ENCODE measurements at places on chromosomes 11 and 22. TPM values are rescaled to one million over a fixed set of nuclear protein-coding genes. Genes with fewer than 3 reads are reported as not detected.

The DENND6B gene
- total RNA-seq: 2.7 TPM

The ABTB2 gene
- 10.8 TPM for total RNA-seq

The IGSF9B gene
- 10.1 TPM for total RNA-seq

The TPST2 gene
- 96.3 TPM for total RNA-seq

The MAPK8IP2 gene
- 3.2 TPM for total RNA-seq

- DNase-seq: peak; percentile 82
Observed at GRCh38 chr11:116170526-116171120, 602.2 kb downstream of the BUD13 start.

- no peak for DNase-seq
Observed at GRCh38 chr11:126361400-126361799, 5.9 kb downstream of the ST3GAL4 start.

DNA sequence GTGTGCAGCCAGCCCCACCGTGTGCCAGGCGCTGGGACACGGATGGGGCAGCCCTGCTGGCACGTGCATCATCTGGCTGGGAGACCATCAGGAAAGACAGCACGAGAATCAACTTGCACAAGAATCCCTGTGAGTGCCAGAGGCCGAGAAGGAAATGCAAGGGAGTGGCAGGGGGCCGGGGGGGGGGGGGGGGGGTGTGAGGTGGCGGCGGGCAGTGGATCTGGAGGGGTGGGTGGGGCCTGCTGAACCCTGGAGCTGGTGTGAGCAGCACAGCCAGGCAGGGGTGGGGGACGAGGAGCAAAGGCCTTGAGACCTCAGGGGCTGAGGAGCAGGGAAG, 14.0 kb upstream of the FLRT1 start:
- DNase-seq: no peak

GRCh38 chr11:123519797-123520193, 89.7 kb downstream of the GRAMD1B start:
- DNase-seq: no peak

DNA sequence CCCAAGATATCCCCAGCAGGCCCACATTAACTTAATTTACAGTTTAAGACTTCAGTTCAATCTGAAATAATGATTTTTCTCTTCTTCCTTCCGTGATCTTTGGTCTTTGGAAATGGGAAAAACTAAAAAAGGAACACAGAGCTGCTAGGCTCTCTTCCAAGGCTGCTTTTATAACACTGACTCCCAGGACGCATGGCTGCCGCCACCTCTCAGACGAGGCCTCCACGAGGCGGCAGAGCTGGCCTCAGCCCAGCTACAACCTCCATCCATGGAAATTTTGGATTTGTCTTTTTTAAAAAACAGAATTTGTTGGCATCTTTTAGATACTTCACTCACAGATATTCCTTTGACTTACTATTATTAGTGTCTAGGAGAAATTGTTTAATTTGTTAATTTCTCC, 385.5 kb upstream of the SYN3 start:
- no peak for DNase-seq

GRCh38 chr11:60874421-60875365, 7.4 kb downstream of the ZP1 start:
- no peak for DNase-seq

- DNase-seq: no peak
Observed at GRCh38 chr11:2708151-2708581, 8.4 kb upstream of the KCNQ1OT1 start.

GRCh38 chr11:858053-858761, 15.6 kb downstream of the TSPAN4 start:
- DNase-seq: no peak

DNA sequence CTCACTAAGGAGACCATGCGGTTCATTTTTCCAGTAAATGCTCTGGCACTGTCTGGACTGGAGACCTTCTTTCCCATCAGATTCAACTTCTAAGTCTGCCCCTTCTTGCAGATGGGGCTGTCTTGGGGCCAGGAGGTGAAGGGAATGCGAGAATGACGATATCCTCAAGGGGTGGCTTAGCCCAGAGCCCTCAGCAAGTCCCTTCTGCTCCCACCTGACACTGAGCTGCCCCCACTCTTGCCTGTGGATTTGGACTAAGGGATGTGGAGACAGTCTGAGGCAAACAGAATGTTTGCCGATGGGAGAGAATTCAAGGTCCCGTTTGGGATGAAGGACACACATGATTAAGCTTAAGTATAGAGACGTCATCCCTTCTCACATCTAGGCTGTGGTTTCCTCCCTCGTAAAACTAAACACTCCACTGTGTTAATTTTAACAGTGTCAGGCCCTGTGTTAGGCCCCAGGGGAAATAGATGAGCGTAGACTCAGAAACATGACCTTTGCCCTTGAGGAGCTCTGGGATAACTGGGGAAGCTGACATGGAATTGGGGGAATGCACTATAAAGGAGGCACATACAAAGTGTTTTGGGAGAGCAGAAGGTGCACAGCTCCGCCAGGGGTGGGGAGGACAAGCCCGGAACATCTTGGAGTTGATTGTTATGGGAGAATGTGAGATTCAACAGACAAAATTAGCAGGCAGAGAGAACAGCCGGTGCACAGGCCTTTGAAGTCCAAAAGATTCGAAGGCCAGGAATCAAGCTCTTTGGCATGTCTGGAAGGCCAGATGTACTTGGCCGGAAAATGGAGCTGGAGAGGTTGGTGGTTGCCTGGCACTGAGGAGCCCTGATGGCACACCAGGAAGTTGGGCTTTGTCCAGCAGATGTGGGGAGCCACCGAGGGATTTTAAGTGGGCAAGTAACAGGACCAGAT, 71.6 kb downstream of the ST3GAL4 start:
- DNase-seq: no peak

DNA sequence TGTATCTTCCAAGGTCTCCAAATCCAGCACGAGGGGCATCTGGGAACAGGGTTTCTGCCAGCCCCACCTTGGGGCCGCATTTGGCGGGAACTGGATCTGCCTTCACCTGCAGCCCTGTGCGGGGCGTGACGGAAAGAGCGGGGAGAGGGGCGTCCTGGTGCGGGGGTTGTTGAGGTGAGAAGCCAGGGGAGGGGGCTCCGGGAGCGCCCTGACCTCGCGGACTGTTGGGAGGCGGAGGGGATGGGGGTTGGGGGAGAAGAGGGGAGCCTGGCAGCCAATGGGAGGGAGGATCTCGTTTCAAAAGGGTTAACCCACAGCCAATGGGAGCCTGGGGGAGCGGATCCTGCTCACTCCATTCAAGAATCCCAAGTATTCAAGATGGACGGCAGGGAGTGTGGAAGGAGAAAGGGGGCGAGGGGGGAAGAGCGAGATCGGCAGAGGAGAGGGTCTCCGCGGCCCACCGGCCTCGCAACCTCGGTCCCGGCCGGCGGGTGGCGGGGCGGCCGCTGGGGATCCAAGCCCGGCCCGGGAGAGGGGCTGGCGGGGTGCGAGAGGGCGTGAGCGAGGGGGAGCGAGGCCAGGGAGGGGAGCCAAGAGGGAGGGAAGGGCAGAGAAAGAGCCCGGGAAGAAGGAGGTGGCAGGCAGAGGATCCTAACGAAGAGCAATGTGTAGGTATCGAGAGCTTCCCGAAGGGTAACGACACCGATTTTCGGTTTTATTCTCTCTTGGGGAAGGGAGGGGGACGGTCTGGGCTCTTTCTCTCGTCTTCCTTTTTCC, 11.5 kb downstream of the YPEL4 start:
- no peak for DNase-seq

GRCh38 chr11:131661132-131661531, 290.7 kb downstream of the NTM start:
- no peak for DNase-seq

- DNase-seq: no peak
Observed at GRCh38 chr22:37147186-37147990, 2.3 kb downstream of the IL2RB start.
